ENCODE measurements at places on chromosomes 16 and 17. TPM values are rescaled to one million over a fixed set of nuclear protein-coding genes. Genes with fewer than 3 reads are reported as not detected.

TVP23A gene
- total RNA-seq, result not detected

IRF8 gene
- 23.0 TPM for total RNA-seq

ZNF652 gene
- 28.1 TPM for total RNA-seq

JPH3 gene
- not detected for total RNA-seq

MYCBPAP gene
- 3.5 TPM for total RNA-seq
